ENCODE measurements at places on chromosomes 7 and 10.

DNA sequence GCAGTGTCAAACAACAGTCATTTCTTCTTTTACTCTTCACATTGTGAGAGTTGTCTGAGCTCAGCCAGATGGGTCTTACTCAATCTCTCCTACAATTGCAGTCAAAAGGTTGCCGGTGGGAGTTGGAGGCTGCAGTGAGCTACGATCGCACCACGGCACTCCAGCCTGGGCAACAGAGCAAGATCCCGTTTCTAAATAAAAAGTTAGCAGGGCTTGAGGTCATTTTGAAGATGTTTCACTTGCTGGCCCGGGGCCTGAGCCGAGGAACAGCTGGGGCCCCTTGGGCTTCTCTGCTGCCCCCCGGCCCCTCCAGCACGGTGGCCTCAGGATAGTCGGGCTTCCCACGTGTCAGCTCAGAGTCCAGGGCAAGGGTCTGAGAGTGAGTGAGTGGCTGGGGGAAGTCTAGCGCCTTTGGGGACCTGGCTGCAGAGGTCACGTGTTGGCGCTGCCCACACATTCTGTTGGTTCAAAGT is 40.4 kb downstream of the GTF2IRD1 start:
- DNase-seq: no peak

GRCh38 chr7:108103558-108104298 is 26.4 kb downstream of the LAMB4 start:
- DNase-seq: no peak

- no peak for DNase-seq
These were observed 103.2 kb downstream of the NRBF2 start for GRCh38 chr10:63236113-63236935.

- DNase-seq: no peak
These were observed 207.7 kb upstream of the TEX47 start for GRCh38 chr7:89002981-89003956.

- DNase-seq: no peak
These were observed 499.6 kb upstream of the LRRN3 start for GRCh38 chr7:110591341-110591740.

GRCh38 chr7:151120896-151121295 is 34.6 kb downstream of the AGAP3 start:
- no peak for DNase-seq

GRCh38 chr10:8738987-8739386 is 684.5 kb downstream of the GATA3 start:
- DNase-seq: no peak

- no peak for DNase-seq
These were observed 3.4 kb downstream of the STYXL1 start for GRCh38 chr7:76044375-76044865.

DNA sequence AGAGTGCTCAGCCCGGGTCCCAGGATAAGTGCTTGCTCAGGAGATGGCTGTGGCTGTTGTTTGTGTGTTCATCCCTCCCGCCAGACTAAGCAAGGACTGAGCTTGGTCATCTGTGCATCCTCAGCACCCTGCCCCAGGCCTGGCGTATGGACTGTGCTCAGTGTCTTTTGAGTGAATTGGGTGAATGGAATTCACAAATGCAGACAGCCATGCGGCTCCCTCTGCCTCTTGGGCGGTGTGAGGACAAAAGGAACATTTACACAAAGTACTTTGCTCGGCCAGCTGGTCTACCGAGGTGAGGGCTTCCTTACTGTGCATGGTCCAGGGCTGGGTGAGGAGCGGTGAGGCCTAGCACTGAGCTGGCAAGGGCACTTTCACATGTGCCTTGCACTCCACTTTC is 120.2 kb downstream of the CDH23 start:
- DNase-seq: no peak

- DNase-seq: peak; percentile 44
These were observed 52.6 kb upstream of the SMNDC1 start for GRCh38 chr10:110357252-110357780.

DNA sequence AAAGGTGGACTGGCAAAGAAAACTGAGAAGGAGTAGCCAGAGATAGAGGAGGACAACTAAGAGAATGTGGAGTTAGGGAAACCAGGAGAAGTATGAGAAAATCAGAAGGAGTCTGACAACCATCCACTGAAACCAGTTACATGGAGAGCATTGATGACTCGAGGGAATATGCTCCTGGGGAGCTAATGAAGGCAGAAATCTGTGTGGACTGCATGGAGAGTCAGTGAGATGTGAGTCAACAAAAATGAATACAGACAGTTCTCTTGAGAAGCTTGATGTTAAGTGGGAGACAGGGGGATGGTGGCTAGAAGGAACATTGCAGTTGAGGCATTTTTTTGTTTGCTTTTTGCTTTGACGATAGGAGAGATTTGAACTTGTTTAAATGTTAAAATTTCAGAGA is 34.3 kb upstream of the ZNF32 start:
- DNase-seq: no peak

GRCh38 chr10:109934958-109935793 is 11.9 kb upstream of the XPNPEP1 start:
- DNase-seq: no peak
